HuH-7.5 (cell line): ENCODE measurements at places on chromosomes 3 and 15.

- no peak for DNase-seq
Measured at GRCh38 chr3:47868306-47868705, 65.4 kb downstream of the DHX30 start.

- no peak for DNase-seq
Measured at GRCh38 chr15:66221126-66221525, 32.4 kb downstream of the MEGF11 start.

DNA sequence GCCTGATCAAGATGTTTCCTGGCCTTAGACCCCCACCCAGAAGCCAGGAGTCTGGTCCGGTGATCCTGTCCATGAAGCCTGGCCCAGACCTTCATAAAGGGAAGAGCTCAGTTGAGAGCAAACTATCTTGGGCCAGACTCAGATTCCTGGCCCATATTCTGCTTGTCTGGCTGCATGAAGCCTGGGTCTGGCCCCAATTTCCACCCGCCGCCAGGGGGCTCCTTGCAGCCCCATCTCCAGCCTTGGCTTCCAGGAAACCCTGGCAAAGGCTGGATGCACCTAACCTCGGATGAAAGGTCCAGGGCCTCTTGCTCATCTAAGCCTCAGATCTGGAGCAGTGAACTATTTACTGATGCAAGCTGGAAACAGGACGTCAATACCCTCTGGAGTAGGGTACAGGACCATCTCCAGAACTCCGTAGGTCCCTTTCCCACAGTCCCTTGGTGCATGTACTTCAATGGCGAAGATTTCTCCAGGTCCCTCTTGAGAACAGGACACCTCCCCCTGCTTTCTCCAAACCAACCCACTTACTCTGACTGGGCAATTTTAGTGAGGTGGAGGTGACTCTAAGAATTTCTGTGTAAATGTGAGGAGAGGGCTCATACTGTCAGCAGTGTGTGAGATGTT, 5.6 kb downstream of the FOXL2 start:
- DNase-seq: peak; percentile 95

DNA sequence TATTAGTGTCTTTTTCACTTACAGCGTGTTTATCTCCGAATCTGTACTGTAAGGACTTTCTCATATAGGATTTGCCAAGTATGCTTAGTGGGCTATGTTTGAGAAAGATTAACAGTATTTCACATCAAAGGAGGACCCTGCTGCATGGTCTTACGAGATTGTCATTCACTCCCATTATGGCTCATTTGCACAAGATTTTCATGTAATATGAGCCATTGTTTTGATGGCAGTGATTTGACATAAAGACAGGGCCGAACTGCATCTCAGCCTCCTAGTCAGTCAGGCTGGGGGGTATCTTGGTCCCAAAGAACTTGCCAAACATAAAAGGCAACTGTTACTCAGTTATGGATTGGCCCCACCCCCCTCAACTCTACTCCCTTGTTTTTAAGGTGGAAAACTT, 205.9 kb downstream of the ZIC1 start:
- no peak for DNase-seq

GRCh38 chr15:66433726-66434125, 47.0 kb downstream of the MAP2K1 start:
- DNase-seq: no peak

DNA sequence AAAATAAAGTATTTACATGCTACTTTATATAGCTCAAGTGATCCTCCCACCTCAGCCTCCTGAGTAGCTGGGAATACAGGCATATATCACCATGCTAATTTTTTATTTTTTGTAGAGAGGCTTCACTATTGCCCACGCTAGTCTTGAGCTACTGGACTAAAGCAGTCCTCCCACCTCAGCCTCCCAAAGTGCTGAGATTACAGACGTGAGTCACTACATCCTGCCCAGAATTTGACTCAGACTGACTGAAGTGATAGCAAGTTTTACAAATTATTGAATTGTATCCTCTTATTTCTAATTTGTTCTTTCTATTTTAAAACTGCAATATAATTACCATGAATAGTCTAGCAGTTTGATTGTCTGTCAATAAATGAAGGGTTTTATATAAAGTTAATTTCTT, 210.3 kb upstream of the CGNL1 start:
- no peak for DNase-seq

GRCh38 chr3:33490641-33491241, 50.5 kb upstream of the UBP1 start:
- DNase-seq: no peak

DNA sequence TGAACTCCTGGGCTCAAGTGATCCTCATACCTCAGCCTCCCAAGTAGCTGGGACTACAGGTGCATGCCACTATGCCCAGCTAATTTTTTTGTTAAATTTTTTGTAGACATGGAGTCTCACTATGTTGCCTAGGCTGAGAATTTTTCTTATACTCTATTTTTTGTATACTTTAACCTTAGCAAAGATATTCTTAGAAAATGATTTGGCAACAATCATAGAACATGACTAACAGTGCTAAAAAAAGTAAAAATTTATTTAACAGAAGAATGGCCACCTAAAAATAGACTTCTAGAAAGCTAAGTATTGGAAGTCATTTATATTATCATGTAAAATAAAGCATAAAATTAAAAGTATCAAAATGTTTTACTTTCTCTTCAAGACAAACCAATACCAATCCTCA, 322.3 kb downstream of the PLCL2 start:
- DNase-seq: no peak

DNA sequence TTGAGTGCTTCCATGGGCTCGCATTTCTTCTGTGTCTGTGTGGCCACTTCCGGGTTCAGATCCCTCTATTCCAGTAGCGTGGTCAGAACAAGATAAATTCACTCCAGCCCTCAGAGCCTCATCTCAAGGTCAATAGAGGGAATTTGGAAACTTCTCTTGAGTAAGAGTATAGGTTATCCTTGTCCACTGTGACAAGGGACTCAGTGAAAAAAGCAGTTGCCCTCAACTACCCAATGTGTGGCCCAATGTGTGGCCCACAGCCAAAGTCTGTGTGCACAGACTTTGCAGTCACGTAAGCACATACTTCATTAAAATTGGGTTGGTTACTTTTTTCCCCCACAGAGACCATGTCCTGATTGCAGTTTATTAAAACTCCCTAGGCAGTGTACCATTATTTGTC, 305.6 kb upstream of the SEMA6D start:
- DNase-seq: no peak

GRCh38 chr3:118128886-118129285, 905.8 kb downstream of the IGSF11 start:
- no peak for DNase-seq

- no peak for DNase-seq
Measured at GRCh38 chr15:73818308-73818985, 54.9 kb upstream of the TBC1D21 start.

DNA sequence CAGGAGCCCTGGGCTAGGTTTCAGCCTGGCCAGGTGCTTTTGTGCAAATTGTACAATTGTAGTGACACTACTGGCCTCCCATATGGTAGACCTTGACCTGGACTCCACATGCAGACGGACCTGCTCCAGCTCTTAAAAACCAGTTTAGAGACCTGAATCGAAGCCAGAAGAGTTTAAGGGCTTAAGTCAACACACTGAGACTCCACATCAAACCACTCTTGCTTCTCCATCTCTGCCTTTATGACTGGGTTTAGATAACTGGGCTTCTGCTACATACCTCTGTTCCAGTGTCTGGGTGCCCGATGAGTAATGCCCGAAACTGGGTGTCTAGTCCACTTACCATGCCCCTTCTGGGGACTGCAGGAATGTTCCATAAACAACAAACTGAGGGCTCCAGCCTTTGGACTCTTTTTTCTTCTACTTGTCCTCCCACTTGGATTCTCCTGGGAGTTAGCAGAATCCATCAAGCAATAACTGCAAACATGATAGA, 32.8 kb downstream of the TMEM212 start:
- DNase-seq: no peak

DNA sequence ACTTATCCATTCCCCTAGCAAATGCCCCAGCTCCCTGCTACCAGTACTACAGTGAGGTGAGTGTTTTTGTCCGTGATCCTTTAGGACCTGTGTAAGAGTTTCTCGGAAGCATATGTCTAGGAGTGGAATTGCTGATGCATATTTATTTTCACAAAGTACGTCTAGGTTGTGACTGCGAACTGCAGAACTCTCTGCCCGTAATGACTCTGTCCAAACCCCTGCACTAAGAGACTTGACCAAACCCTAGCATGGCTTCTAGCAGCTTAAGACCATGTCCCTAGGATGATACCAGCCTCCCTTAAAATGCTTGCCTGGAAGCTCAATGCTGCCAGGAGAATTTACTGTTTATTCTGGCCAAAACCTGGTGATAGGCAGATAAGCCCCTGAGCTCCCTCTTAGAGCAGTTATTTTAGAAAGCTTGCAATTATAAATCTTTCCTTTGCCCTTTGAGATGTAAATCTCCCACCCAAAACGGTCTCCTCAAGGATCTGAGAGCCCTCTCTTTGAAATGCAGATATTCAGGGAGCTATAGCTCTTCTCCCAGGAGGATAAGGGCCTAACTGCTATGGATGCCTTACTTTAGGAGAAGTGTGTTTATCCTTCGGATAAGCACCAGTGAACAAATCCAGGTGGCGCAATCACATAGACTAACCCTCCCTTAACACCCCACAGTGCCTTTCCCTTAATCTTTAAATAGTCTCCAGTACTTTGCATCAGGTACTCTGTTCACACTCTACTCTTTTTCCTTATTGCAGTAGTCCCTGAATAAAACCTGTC, 14.7 kb upstream of the CA12 start:
- DNase-seq: no peak

- DNase-seq: no peak
Measured at GRCh38 chr3:47601281-47601680, 22.6 kb upstream of the CSPG5 start.

DNA sequence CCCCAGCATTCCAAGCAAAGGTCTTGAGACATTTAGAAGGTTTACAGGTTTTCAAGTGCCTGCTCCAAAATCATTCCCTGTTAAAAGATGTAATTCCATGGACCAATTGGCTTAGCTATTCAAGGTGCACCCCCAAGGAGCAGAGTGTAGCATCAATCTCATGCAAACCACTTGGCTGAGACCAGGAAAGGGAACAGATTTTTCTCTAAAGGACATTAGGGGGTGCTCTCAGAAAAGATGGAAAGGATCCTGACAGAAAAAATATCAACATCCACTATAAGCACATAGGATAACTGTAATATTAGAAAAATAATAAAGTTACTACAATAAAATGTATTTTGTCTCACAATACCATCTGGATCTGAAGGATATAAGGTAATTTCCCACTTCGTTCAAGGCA, 328.0 kb upstream of the CDIN1 start:
- no peak for DNase-seq

GRCh38 chr15:62887113-62887570, 155.4 kb upstream of the TPM1 start:
- no peak for DNase-seq

- no peak for DNase-seq
Measured at GRCh38 chr3:141114179-141114745, 63.1 kb downstream of the SPSB4 start.

DNA sequence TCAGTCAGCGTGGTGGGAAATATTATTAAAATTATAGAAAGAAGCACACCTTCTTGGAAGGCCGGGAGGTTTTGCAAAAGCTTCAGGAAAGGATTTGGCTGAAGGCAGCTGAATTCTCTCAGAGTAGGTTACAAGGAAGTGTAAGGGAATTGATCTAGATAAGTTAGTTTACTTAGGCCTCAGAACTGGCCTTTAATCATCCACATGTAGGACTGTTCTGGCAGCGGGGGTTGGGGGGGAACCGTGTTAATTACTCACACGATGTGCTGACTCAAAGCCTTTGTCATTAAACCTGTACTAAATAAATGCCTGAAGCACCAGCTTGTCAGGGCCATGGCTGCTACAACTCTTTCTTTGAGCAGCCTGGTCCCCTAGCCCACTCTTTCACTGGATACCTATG, 12.8 kb downstream of the ASB14 start:
- DNase-seq: no peak

GRCh38 chr3:123618768-123619484, 34.1 kb upstream of the HACD2 start:
- DNase-seq: no peak

DNA sequence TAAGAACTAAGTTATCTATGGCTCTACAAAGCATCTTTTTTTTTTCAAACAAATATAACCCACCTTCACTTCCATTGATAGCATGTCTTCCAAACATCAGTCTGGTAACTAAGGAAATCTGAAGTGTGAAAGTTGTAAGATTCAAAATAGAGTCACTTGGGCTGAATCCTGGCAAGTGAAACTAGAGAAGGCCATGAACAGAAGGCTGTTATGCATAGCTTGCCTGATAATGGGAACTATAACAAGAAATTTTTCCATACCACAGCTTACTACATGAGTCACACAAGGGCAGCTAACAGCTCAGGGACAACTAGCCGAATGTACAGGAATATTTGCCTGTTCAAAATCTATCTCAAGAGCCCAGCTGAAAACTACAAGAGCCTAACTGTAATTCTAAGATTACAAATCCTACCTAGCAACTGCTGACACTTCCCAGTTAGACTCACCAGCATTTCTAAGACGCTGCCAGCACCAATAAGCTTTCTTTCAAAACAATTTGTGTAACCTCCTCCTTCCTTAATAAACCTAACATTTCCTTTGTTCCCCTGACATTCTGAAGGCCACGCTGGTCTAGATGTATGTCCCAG, 1066.5 kb downstream of the PLOD2 start:
- no peak for DNase-seq

DNA sequence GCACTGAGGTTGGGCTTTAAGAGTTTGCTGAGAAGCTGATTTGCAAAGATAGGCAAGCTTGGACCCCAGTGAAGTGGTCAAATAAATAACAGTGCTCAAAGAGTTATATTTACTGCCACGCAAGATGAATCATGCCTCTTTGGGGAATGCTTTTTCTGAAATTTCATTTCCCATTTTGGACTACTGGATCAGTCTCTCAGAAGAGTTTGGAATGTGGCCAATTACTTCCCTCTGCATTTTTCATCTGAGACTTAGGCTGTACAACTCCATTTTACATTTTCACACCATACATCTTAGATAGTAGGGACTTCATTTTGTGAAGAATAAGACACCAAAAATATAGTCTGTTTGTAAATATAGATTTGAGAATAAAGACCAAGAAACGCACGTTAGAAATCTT, 419.7 kb downstream of the FGF12 start:
- DNase-seq: no peak

GRCh38 chr15:65336493-65337435, 32.3 kb downstream of the RNU5B-1 start:
- no peak for DNase-seq

GRCh38 chr3:11373654-11374053, 101.5 kb downstream of the ATG7 start:
- DNase-seq: no peak

- no peak for DNase-seq
Measured at GRCh38 chr3:150315721-150316120, 92.4 kb upstream of the TSC22D2 start.

DNA sequence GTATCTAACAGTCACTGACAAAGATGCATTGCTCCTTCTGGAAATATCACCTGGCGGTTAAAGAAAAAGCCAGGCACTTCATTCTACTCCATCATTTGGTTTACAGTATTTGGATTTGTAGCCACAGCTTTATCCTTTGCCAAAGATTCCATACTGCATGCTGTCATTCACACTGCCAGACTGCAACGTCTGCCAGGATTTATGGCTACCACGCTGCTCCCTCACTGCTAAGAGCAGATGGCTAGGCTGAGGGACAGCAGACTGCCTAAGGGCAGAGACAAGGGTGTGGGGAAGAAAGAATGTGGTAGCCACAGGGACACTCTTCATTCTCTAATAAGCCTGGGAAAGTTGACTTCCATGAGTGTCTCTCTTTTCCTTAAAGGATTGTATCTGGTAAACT, 1047.0 kb downstream of the TUSC7 start:
- DNase-seq: no peak
